ENCODE measurements at places on chromosomes 7 and 10. TPM values are rescaled to one million over a fixed set of nuclear protein-coding genes. Genes with fewer than 3 reads are reported as not detected.

GRCh38 chr7:82745117-82745516 is 301.5 kb upstream of the CACNA2D1 start:
- H3K27me3 ChIP-seq: no peaks in the 10 kb centered on the region
- no peaks in the 10 kb centered on the region for H3K36me3 ChIP-seq
- no peak overlapping the region for H3K27ac ChIP-seq

GRCh38 chr7:128744366-128744905 is 5.3 kb downstream of the CALU start:
- peak overlapping the region; percentile 93 for H3K27ac ChIP-seq
- peaks cover 39% of the 10 kb centered on the region for H3K4me1 ChIP-seq
- peak; percentile 55 for DNase-seq
- no peaks in the 10 kb centered on the region for H3K27me3 ChIP-seq

GRCh38 chr7:92881091-92881485 is 44.7 kb upstream of the CDK6 start:
- no peak overlapping the region for H3K4me3 ChIP-seq
- no peaks in the 10 kb centered on the region for H3K36me3 ChIP-seq
- no peak overlapping the region for H3K27ac ChIP-seq
- H3K27me3 ChIP-seq: no peaks in the 10 kb centered on the region

GRCh38 chr10:132199854-132200311 is 13.1 kb downstream of the DPYSL4 start:
- DNase-seq: no peak
- no peak overlapping the region for H3K4me3 ChIP-seq
- H3K36me3 ChIP-seq: peaks cover 53% of the 10 kb centered on the region
- H3K27ac ChIP-seq: no peak overlapping the region

FAM237B gene
- total RNA-seq: not detected

- H3K27me3 ChIP-seq: no peaks in the 10 kb centered on the region
- DNase-seq: no peak
- H3K4me3 ChIP-seq: no peak overlapping the region
These were observed 29.5 kb upstream of the CCNY start for GRCh38 chr10:35306852-35307251.
